ENCODE measurements at places on chromosomes 7 and 10. TPM values are rescaled to one million over a fixed set of nuclear protein-coding genes. Genes with fewer than 3 reads are reported as not detected.

Gene HTR5A
- not detected for polyA plus RNA-seq

Gene CEP55
- polyA plus RNA-seq: 16.1 TPM

Gene CALHM1
- 0.06 TPM for polyA plus RNA-seq

Gene PTF1A
- polyA plus RNA-seq: not detected

GRCh38 chr7:77529279-77529678 is 7.8 kb upstream of the PTPN12 start:
- DNase-seq: no peak

GRCh38 chr7:155356323-155357105 is 58.8 kb downstream of the INSIG1 start:
- DNase-seq: no peak

DNA sequence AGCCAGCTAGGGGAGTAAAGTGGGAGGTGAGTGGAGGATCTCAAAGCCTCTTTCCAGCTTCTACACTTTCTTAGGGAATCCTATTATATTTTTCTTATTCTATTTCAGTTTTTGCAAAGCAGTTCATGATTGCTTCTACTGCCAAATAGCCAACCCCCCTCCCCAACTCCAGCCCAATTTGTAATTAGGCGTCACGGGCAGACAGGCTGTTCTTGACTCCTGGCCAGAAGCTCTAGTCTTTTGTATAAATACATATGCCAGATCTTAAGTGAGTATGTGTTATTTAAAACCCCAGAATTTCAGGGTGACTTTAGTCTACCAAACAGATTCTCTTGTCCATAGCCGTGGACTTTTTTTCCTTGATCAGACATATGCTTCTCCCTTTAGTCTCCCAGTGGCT is 255.2 kb downstream of the BUB3 start:
- DNase-seq: no peak

GRCh38 chr7:8585591-8585990 is 152.2 kb downstream of the NXPH1 start:
- no peak for DNase-seq

- DNase-seq: no peak
Observed at GRCh38 chr10:3647074-3647473, 137.9 kb downstream of the KLF6 start.

DNA sequence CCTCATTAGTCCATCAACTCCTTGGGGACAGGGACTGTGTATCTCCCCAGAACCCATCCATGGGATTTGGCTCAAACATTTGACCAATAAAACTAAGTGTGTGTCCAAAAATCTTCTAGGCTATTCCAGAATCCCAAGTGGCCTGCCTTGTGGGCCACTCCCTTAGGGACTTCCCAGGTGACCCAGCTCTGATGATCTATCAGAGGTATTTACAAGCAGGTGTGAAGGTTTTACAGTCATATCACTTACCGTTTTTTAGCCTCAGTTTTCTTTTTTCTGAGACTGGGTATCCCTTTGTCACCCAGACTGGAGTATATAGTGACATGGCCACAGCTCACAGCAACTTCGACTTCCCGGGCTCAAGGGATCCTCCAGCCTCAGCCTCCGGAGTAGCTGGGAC is 64.4 kb downstream of the PIP4K2A start:
- DNase-seq: no peak
